ENCODE measurements at places on chromosomes 5 and 9.
A peak's percentile ranks its signal among the peaks of the same experiment; 100 is the strongest.

DNA sequence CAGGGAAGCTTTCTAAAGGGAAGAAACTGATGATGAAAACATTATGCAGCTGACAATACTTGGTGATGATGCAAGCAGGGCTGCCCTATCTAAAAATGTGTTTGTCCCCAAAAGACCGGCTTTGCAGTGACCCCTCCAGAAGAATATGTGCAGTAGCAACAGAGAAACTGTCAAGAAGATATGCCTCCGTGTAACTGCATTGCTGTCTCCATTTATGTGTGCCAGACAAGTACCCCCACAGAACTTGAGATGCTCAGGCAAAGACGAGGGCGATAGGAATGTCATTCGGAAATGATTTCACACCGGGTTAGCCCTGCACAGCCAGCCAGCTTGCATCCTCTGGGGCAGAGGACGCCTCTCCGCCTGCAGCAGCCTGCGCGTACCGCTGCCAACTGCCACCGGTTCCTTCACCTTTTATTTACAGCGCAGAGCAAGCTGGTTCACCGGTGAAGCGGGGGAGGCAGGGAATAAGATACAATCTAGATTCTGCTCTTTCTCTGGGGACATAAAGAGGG is 2.0 kb downstream of the GABBR2 start:
- no peak for DNase-seq

GRCh38 chr5:109910874-109911273 is 221.1 kb downstream of the MAN2A1 start:
- DNase-seq: no peak

- DNase-seq: peak; percentile 38
These were observed 524 bp downstream of the CYFIP2 start for GRCh38 chr5:157266286-157267007.

DNA sequence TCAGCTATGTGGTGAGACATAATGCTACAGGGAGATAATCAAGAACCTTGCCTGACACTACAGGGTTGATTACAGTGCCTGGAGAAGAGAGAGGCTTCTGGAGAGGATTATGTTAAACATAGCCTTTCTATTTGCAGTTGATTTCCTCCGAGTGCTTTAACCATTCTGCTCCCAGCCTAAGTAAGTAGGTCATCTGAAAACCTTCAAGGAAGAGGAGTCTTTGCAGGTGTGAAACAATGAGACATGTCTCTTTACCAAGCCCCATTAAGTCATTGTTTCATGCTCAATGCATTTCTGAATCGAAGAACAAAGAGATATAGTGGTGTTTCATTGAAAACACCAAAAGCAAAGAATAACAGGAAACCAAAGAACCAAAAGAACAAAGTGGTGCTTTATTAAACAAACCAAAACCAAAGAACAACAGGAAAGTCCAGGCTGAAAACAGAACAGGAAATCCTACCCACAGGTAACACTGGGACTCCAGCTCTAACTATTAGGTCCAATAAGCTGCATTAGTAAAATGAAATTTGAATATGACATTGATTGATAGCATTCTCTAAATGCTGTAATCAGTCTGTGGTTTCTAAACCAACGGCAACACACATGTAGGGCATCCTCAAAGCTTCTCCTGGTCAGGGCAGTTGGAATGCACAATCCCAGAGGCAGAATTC is 113.3 kb upstream of the SPATA31D4 start:
- no peak for DNase-seq

GRCh38 chr5:158947846-158948245 is 151.9 kb downstream of the EBF1 start:
- DNase-seq: no peak

DNA sequence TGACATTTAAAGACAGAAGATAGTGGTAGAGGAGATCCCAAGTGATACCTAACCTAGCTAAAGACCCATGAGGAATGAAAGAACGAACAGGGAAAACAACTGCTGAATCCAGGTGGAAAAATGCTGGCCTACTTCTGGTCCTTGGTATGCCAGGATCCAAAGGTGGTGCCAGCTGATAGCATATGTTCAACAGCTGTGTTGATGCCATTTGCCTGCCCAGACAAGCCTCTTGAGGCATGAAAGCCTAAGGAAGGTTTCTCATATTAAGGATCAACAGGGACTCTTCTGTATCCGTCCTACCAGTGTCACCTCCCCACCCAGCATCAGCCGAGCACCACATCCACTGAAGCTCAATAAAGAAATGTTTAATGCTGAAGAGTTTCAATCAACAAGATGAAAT is 225.7 kb upstream of the DMRT1 start:
- no peak for DNase-seq

DNA sequence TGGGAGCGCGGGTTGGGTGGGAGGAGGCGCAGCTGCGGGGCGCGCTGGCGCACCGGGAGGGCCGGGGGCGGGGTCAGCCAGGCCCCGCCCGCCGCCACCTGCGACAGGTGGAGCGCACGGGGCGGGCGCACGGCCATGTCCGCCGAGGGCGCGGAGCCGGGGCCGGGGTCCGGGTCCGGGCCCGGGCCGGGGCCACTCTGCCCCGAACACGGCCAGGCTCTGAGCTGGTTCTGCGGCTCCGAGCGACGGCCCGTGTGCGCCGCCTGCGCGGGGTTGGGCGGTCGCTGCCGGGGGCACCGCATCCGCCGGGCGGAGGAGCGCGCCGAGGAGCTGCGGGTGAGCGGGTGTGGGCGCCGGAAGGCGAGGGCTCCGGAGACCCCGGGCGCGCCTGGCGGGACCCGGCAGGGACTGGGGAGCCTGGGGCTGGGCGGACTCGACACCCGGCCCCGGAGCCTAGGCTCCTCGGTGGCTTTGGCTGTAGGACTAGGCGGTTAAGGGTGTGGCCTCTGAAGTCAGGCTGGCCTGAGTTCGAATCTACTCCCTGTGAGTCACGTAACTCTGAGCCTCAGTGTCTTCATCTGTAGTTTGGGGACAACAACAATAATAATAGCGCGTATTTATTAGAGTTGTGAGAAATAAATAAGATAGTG is at the start of gene BSPRY:
Gene BSPRY, plus strand, starts transcription at position 97 of the 650 bp plus-strand sequence. Its CDS starts 39 bp downstream, at position 136.
- peak; percentile 43 for DNase-seq

GRCh38 chr5:41835645-41836044 is 34.6 kb downstream of the OXCT1 start:
- DNase-seq: no peak

Measured in frontal cortex (tissue), 4 donors.